Kidney (tissue), 22 donors: ENCODE measurements at places on chromosomes 5 and 9.
A peak's percentile ranks its signal among the peaks of the same experiment; 100 is the strongest.

- no peak for DNase-seq
These were observed 260.7 kb downstream of the CHSY3 start for GRCh38 chr5:130164966-130165365.

DNA sequence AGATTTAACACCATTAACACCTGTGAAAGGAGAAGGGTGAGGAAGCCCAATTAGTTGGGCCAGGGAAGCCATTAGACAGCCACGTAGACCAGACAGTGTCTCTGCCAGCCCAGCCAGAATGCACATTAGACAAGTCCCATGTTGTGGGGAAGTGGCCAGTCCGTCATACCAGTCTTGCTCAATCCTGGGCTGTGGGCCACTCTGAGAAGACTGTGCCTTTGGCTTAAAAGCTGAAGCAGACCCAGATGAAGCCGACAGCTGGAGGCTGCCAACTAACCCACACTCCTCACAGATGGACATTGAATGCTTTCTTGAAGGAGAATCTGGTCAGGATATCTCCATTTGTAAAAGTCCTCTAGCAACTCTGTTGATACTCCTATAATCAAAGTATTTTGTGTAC, 128.5 kb downstream of the CHSY3 start:
- DNase-seq: no peak

DNA sequence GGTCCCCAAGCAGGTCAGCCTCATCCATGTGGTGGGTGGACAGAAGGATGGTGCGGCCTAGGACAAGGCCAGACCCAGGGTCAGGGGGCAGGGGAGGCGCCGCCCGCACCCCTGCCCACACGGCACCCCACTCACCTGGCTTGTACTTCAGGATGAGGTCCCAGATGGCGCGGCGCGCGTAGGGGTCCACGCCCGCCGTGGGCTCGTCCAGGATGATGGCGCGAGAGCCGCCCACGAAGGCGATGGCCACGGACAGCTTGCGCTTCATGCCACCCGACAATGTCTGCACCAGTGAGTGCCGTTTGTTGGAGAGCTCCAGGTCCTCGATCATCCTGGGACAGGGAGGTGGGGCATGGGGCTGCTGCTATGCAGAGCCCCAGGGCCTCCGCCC, 12.5 kb downstream of the ABCA2 start:
- no peak for DNase-seq

GRCh38 chr5:141186897-141187512, at the start of gene PCDHB9:
Gene PCDHB9, plus strand, starts transcription at chr5:141187161. Its CDS starts 158 bp downstream, at chr5:141187319.
- peak; percentile 17 for DNase-seq

GRCh38 chr9:107387409-107387808, 102.2 kb downstream of the KLF4 start:
- no peak for DNase-seq

- DNase-seq: no peak
These were observed 104.8 kb downstream of the PAX5 start for GRCh38 chr9:36929350-36929675.

DNA sequence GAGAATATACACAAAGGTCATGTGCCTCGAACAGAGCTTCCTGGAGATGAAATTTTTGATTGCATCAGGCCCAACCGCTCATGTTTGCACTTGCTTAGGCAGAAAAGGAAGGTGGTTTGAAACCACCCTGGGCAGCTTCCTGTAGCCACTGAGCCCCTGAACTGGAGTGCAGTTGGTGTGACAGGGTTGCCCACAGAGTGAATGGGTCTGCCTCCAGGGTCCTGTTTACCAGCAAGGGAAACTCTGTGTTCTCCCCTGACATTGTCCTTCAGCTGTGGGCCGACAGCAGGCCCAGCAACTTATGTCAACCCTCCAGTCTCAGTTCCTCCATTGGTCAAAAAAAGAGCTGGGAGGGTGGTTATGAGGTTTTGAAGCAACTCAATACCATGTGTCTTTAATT, 289.6 kb downstream of the KIF4B start:
- no peak for DNase-seq

GRCh38 chr5:158898185-158899177, 201.2 kb downstream of the EBF1 start:
- DNase-seq: no peak

DNA sequence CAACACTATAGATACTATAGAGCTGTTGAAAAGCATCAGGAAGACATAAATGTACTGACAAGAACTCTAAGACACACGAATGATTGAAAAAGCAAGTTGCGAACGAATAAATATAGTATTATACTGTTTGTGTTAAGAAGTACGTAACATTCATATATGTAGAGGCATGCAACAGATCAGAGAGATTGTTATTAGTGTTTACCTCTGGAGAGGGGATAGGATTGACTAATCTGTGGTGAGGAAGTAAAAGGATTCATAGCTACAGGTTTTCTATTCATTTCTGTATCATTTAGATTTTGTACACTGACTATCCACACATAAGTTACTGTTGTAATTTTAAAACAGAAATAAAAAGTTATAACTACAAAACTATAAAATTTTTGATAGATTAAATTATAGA, 147.6 kb upstream of the SV2C start:
- no peak for DNase-seq
